Panc1 (cell line): ENCODE measurements at places on chromosomes 7 and 10.
A peak's percentile ranks its signal among the peaks of the same experiment; 100 is the strongest.

DNA sequence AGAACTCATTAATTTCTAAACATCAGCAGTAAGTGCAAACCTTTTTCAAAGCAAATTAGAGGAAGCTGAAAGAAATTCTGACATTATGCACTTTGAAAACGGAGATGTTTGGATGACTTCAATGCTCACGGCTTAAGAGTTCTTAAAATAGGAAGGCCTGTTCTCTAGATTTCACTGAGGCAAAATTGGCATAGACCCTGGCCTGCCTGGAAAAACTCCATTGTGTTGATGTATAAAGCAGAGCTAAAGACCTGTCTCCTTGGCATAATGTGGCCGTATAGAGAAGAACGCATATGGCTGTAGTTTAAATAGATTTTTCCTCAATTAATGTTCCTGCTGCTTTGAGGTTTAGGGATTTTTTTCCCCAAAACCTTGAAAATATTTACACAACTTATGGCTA lies 24.5 kb upstream of the AGMO start:
- DNase-seq, result no peak

DNA sequence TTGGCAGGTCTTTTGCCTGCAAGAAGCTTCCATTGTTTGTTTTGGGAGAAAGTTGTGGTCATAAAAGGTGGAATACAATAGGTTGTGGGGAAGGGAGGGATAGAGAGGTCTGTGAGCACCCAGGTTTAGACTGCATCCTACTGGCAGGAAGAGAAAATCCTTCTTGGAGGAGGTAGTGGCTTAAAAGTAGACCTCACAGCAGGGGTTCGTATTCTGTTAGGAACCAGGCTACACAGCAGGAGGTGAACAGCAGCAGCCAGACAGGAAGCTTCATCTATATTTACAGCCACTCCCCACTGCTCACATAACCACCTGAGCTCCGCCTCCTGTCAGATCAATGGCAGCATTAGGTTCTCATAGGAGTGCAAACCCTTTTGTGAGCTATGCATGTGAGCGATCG lies 245.3 kb downstream of the NSUN6 start:
- DNase-seq, result no peak

GRCh38 chr10:122348512-122348911 lies 26.0 kb upstream of the PLEKHA1 start:
- no peak for DNase-seq

- DNase-seq, result no peak
Observed at GRCh38 chr7:67912437-67912836, 915.8 kb downstream of the TYW1 start.

DNA sequence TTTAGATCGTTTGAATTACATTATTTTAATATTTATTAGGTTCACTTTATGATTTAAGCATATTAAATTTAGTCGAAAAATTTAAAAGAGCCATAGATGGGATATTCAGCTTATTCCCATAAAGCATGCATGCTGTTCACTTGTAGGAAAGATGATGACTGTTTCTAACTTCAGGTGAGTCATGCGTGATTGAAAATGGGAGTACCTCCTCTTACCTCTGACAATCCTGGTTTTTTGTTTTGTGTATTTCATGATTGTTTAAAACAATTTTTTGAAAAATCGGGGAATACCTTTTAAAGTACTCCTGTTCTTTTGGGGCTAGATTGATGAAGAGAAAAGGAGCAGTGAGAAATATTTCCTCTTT lies 1.4 kb downstream of the TNKS2 start:
- no peak for DNase-seq

DNA sequence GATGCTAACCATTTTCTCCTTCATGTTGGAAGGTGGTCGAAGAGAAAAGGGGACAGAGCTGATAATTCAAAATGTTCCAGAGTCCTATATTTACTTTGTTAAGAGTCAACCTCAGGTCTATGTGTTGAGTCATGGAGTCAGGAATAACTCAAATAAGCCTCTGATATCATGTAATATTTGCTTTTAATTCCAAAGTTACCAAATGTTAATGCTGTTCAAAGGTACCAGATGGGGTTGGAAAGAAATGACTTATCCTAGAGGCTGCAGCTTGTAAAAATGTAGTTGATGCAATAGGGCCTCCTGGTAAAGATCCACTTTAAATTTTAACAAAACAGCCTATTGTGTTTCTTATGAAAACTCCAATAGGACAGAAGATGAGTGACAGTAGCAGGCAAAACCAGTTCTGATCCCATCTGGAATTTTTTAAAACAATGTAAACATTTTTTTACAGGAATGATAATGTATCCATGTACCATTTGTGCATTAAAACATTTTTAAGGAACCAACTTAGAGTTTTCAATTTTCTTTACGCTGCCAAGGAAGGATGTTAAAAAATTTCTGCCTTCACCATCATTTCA lies 218.2 kb downstream of the ANK3 start:
- no peak for DNase-seq

GRCh38 chr10:6654571-6654970 lies 74.5 kb upstream of the PRKCQ start:
- DNase-seq, result no peak

GRCh38 chr10:11891776-11892486 lies 68.8 kb downstream of the PROSER2 start:
- DNase-seq, result no peak

DNA sequence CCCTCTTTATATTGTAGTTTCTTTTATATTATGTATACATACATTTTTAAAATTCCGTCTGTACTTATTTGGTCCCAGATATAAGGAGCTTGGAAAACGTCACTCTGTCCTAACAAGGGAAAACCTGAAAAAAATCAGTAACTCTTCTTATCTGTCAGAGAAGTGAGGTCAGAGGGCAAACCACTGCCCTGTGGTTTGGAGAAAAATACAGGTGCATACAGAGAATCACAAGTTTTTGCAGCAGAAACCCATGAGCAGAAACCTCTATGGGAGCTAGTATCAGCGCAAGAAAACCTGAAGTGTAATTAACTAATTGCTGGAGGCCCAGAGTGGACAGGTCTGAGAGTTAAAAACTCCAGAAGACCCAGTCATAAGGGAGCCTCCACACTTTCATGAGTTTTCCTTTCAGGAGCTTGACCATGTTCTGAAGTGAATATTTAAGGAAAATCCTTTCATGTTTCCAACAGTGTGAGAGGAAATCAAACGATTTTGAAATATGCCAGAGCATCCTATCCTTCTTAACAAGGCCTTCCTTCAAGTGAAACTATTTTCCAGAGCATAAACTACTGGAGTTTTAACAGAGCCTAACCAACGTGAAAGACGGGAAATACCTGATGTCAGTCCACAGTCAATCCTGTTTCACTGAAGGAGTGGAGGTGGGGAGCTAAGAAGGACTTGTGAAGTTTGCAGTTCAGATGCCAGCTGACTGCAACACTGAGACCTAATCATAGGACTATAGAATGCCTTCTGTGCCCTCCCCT lies 290.8 kb upstream of the BMPER start:
- no peak for DNase-seq

- DNase-seq, result no peak
Observed at GRCh38 chr10:14757986-14758385, 16.7 kb downstream of the FAM107B start.

DNA sequence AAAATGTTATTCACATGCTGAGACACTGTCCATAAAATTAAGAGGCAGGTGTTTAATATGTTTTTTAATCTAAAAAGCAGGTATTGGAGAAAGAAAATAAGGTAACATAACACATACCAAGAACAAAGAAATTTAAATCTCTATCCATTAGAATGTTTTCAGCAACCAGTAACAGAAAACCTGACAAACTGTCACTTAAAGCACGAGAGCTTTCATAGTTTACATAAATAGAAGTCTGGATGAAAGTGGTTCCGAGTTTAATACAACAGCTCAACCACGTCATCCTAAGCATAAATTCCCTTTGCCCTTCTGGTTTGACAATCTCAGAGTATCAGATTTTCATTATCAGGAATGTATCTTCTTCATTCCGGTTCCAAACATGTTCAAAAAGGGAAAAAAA lies 1249.4 kb upstream of the SORCS1 start:
- no peak for DNase-seq

GRCh38 chr10:71608819-71609768 lies 110.5 kb downstream of the C10orf105 start:
- DNase-seq, result no peak

DNA sequence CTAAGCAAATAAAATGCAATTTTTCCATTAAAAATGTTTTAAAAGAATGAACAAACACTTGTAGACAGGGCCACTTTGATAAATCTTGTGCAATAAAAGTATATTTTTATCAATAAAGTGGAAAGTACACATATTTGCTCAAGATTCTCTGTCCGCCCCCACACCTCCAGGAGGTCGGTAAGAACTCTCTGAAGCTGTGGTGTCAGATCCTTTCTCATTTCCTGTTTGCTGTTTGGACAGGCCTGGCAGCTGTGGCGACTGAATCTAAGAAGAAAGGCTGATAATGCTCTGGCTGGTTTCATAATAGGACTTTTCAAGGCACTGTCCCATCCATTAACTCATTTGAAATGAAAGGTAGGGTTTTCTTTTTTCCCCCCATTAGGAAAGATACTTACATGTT lies 15.3 kb upstream of the ASB4 start:
- DNase-seq, result no peak

DNA sequence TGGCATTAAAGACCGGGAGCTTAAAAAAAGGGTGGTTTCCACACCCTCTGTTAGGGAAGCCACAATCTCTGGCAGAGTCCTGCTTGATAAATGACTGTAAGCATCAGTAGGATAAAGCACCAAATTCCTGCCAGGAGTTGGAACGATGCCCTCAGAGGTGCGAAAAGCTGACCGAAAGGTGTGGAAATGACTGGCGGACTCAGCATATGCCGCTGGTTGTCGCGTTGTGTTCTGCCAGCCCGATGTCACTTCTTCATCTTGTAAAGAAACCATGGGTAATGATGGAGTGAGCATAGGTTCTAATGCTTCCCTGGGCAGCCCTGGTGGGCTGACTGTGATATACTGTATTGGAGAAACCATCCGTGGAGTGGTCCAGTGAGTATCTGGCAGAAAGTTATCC lies 62.4 kb downstream of the KIAA1549 start:
- no peak for DNase-seq

- no peak for DNase-seq
Observed at GRCh38 chr10:127991543-127992255, 84.8 kb downstream of the PTPRE start.

DNA sequence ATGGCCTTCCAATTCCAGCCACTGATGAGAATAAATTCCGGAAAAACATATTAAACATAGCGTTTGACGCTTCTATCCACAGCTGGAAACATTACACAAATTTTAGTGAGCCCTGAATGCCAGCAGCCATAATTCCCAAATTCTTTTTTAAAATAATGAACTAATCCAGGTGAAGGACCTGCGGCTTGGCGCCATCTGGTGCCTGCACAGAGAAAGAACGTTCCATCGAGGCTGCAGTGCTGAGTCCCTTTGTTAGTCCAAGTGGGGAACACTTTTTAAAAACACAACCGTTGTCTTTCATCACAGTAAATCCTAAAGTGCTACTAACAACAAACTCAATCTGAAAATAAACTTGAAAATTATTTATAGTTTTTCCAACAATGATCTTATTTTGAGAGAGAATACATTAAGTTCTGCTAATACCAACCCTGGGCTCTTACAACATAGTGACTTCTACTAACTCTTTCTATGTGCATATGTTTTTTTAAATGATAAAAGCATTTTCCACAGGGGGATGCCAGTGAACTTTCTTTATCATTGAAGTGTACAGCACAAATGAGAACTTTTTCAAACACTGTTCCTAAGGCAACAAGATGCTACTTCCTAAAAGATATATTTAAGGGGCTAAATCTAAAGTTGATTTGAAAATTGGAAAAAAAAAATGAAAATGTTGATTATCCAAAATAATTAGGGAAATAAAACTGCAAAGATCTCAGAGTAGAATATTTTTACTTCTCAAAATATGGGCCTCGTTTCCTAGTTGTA lies 166.9 kb upstream of the RNF32 start:
- DNase-seq, result peak; percentile 46

GRCh38 chr10:124004663-124005004 lies 88.8 kb downstream of the CHST15 start:
- DNase-seq, result no peak

- no peak for DNase-seq
Observed at GRCh38 chr10:61283066-61283465, 170.1 kb downstream of the TMEM26 start.

DNA sequence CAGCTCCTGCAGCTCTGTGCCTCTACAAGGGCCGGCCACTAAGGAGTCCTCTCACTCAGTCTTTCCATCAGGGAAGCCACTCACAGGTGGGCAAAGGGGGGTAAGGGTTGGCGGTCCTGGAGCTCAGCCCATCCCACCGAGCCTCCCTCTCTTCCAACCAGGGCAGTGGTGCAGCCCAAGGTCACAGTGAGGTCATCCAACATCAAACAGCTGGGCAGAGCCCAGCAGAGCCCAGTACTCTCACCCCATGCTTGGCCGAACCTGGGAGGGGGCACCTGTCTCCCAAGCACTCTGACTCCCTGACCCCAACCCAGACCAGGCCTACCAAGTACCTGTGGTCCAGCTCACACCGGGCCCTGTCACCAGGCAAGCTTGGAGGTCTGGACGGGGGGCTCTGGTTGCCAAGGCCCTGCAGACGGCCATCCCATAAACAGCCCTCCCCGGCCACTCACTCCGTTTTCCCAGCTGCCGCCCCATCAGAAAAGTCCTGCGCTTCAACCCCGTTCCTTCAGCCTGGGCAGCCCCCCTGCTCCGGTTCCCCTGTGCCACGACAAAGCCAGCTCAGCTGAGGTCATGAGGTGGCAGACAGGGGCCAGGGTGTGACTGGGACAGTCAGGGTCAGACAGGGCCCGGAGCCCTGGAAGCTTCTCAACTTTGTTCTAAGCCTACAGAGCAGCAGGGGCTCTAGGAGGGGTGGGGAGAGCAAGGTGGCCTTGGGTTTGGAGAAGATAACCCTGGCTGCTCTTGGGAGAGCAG lies 27.5 kb downstream of the PDGFA start:
- DNase-seq, result no peak

- DNase-seq, result no peak
Observed at GRCh38 chr10:98115031-98115787, 19.2 kb upstream of the R3HCC1L start.

- DNase-seq, result no peak
Observed at GRCh38 chr10:73887294-73888039, 13.1 kb upstream of the CAMK2G start.

- DNase-seq, result no peak
Observed at GRCh38 chr10:69685802-69686585, 55.9 kb downstream of the FAM241B start.

DNA sequence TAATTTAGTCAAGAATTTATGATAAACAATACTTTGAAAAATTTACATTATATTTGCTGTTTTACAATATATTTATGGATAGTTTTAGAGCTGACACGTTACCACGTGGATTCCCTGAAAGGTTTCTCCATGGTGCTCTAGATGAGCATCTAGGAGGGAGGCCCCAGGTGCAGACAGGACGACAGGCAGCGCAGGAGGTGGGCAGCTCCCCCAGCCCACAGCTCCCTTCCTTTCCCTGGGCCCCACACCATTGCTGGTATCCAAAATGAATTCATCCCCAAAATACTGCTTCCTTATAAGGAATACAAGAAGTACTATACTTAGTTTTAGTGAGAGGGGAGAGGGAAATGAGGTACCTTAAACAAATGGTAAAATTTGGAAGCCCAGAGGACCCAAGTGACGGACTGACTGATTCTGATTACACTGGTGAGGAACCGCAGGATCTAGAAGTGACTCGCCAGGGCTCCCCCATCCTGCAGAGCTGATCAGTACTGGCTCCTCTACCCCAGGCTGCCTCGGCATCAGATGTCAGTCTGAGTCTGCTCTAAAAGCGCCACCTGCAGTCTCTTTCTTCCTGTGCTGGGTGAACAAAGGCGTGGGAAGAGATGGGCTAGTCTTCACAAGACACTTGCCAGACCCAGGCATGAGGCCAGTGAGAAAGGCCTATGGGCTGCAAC lies 89.2 kb downstream of the DLG5 start:
- no peak for DNase-seq
